ENCODE measurements at places on chromosomes 7 and 10.

DNA sequence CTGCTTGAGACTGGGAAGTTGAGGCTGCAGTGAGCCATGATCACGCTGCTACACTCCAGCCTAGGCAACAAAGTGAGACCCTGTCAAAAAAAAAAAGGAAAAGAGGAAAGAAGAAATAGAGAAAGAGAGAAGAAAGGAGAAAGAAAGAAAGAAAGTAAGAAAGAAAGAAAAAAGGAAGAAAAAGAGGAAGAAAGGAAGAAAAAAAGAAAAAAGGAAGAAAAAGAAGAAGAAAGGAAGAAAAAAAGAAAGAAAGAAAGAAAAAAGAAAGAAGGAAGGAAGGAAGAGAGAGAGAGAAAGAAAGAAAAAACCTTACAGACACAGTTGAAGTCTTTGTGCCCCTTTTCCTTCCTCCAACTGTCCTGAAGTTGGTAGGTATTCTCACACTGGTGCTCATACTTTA, 26.6 kb upstream of the LEP start:
- no peak for DNase-seq

GRCh38 chr10:84743483-84743882, 415.1 kb downstream of the CCSER2 start:
- DNase-seq: no peak

DNA sequence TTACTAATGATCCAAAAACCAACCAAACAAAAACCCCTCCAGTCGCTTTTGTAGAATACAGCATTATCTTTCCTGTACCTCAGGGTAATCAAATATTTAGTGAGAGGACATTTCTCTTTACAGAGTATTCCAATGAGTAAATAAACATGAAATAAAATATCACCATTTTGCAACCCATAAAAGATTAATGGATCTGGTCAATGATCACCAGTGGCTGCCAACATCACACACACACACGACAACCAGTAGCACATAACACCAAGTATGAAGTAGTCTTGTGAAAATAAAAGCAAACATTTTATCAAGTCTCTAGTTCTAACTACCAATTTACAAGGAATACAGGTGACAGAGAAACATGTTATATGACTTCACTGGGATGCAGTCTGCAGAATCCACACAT, 188.6 kb upstream of the IMMP2L start:
- no peak for DNase-seq

- no peak for DNase-seq
Measured at GRCh38 chr7:109449760-109450159, 880.1 kb downstream of the DNAJB9 start.

DNA sequence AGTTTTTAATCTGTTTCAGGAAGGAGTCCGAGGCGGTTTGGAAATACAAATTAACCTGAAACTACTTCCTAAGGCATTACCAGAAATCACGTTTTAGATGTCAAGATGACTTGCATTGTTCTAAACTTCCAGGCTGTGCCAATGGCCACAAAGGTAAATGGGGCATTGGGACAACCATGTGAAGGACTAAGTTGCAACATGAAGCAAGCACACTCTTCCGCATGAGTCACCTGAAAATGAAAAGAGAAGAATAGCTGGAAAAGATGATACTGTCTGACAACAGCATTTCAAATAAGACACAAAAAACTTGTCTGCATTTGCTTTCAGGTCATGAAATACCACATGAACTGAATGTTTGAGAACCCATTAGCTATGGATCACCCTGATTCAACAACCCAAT, 262.1 kb downstream of the AHR start:
- no peak for DNase-seq
